ENCODE measurements at places on chromosomes 16 and 17. TPM values are rescaled to one million over a fixed set of nuclear protein-coding genes. Genes with fewer than 3 reads are reported as not detected.

Gene MRM3
- polyA plus RNA-seq, result 9.8 TPM

Gene LITAFD
- polyA plus RNA-seq, result not detected

Gene KRTAP4-3
- polyA plus RNA-seq, result not detected

GRCh38 chr17:80254396-80255251, 6.0 kb upstream of the RNF213 start:
- DNase-seq, result peak; percentile 65

All from BJ (cell line).